ENCODE measurements at places on chromosomes 2 and 18.

- no peak for DNase-seq
Measured at GRCh38 chr2:61439241-61440002, 31.5 kb downstream of the USP34 start.

DNA sequence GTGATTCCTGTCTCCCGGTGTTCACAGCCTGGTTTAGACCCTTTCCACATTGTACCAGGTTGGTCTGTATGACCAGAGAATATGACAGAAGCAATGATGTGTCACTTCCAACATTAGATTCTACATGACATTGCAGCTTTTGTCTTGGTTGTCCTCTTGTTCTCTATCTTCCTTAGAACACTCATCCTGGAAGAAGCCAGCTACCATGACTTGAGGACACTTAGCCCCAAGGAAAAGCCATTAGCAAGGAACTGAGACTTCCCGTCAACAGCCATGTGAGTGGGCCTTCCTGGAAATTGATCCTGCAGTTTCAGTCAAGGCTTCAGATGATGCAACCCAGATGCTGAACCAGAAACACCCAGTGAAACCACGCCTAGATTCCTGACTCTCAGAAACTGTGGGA is 143.3 kb downstream of the MREG start:
- peak; percentile 78 for DNase-seq

GRCh38 chr2:138084206-138084605 is 119.9 kb downstream of the HNMT start:
- no peak for DNase-seq

DNA sequence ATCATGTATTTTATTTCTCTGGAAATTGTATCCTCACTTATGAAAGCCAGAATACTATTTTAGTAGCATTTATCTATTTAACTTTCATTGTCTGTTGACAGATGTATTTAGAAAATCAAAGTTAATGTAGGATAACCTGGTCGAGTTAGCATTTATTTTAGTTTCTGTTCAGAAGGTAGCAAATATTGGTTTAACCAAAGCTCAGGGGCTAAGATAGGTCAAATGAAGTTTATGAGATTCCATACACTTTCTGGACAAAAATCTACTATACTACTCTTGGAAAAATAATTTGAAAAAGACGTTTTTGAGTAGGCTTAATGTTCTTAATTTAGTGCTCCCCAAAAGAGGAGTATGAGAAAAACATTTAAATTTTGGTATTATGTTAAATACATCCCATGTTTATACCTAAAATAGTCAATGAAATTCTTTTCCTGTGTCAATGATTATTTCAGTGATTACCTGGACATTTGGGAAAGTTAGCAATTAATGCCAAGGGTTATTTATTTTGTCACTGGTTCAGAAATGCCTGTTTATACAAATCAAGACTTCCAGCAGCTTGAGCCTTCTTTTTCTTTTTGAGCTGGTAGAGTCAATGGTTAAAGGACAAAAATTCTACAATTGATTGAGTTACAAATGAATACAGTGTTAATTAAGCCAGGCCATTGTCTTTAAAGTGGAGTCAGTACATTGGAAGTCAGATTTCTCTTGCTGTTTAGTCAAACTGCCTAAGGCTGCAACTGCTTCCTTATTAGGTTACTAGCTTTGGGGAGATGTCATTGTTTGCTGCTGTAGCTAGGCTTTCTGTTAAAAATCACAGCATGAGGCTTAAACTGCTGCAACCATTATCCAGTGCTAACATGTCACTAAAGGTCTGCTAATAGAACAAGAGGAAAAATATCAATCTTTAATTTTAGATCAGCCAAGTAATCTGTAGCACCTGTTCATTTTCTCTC is 182.3 kb downstream of the CAMKMT start:
- no peak for DNase-seq

DNA sequence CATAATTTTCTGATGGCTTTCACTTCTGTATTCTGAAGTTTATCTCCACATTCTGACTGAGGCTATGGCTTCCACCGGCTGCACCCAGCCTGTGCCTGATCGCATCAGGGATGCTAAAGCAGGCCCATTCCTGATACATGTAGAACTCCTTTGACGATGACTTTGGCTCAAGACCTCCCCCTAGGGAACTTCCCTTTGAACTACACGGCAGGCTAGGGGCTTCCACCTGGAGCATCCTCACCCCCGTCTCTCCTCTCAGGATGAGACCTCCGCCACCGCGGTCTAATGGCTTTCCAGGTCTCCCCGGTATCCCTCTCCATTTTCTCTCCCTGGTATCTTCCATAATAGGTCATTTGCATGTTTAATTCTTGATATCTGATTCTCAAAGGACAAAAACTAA is 214.9 kb upstream of the CHST9 start:
- peak; percentile 64 for DNase-seq

GRCh38 chr2:209519271-209519670 is 95.4 kb downstream of the MAP2 start:
- DNase-seq, result peak; percentile 53

- DNase-seq, result no peak
Measured at GRCh38 chr18:58687871-58688308, 16.6 kb downstream of the MALT1 start.

DNA sequence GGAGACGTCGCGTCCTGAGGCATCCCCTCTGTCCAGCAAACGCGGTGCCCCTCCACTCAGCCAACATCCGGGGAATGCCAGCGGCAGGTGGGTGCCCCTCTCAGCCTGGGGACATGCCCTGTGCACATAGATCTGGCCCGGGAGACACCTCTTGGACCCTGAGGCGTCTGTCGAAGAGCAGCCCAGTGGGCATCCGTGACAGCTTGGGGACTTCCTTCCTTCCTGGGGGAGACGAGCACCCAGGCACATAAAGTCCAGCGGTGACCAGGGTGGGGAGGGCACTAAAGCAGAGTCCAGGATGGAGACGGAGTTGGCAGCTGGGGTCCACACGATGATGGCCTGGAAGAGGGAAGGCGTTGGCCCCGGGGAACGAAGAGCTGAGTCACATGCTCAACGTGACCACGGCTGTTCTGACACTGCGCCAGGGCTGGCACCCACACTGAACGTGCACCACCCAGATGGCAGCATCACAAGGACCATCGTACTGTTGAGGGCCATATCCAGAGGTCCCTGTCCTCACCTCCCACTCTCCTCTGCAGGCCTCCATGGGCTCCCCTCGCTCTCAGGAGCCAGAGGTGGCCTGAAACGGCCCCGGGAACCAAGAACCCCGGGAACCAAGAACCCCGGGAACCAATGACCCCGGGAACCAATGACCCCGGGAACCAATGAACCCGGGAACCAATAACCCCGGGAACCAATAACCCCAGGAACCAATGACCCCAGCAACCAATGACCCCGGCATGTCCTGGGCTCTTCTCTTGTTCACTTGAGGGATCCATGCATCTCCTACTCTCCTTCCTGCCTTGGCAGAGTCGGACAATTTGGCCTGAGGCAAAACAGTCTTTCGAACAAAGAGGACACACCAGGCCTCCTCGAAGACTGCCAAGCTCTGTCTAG is 22.6 kb downstream of the HDAC4 start:
- DNase-seq, result peak; percentile 34

- no peak for DNase-seq
Measured at GRCh38 chr18:35422237-35422636, 45.1 kb upstream of the ZNF396 start.

DNA sequence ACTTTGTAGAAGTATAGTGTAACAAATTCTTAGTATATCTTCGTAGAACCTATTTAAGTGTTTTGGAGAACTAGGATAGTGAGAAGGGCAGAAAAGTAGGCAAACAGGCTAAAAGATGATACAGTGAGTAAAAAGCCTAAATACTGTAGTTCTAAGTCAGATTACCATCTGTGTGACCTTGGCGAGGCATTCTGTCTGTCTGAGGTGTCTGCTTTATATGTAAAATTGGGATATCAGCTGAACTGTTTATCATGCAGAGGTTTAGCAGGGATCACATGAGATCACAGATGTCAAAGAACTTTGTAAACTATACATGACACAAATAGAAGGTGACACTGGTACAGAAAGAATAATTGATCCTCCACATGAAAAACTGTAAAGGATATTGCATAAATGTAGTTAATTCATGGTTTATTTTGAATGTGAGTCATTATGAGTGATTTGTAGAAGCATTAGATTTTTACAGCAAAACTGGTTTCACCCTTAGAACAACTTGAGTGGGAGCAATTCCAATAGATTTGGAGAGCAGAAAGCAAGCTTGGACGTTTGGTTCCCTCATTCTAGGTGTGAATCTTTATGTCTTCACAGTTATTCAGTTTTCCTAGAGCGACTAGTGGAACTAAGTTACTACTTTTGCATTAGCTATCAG is 41.9 kb downstream of the TAF1B start:
- no peak for DNase-seq

GRCh38 chr2:149068225-149068995 is 29.9 kb downstream of the LYPD6B start:
- no peak for DNase-seq

DNA sequence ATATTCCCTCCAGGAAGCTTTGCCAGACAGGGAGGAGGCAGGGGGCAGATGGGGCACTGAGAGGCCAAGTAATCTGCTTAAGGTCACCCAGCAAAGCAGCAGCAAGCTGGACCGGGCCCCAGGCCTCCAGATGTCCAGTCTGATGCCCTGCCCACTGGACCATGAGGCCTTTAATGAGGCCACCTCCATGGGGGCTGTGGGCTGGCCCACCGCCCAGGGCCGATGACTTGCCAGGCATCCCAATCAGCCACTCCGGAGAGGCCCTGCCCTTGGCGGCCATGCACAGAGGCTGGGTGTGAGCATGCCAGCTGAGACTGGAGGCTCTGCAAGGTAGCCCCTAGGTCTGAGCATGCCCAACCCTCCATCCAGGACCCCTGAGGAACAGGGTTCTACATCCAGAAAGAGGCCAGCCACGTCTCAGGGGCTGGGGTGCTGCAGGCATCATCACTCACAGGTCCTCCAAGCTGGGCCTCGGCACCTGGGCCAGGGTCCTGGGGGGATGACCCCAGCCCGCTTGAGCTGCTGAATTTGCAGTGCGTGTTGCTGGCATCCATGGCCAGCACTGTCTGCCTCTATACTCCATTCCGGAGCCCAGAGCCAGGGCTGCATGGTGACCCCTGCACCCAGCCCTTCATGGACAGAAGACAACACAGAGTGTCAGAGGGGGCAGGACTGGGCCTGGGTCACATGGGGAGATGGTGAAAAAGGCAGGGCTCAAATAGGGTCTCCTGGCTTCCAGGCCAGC is 164.2 kb downstream of the INHBB start:
- no peak for DNase-seq

DNA sequence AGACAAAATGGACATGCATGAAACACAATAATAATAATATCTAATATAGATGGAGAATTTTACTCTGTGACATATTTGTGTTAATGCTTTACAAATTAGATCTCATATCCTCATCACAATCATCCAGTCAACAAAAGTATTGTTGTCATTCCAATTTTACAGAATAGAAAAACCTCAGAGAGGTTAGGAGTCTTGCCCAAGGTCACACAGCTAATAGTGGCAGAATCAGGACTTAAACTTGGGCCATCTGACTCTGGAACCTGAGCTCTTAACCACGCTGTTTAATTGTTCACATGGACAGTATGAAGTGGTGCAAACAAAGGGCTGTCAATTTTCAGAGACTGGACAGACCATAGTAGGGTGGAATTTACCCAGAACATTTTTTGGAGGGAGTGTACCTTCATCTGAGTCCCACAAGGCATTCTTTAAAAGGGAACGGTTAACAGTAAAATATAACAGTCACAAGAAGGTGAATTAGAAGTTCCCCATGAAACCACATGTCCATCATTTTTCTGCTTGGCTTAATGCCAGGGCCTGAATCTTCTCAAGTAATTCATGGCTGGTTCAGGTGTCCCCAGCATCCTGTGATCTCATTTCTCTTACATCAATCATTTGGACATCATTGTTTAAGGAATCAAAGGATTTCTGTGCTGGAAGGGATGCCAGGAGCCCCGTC is 35.4 kb upstream of the CCDC93 start:
- no peak for DNase-seq

DNA sequence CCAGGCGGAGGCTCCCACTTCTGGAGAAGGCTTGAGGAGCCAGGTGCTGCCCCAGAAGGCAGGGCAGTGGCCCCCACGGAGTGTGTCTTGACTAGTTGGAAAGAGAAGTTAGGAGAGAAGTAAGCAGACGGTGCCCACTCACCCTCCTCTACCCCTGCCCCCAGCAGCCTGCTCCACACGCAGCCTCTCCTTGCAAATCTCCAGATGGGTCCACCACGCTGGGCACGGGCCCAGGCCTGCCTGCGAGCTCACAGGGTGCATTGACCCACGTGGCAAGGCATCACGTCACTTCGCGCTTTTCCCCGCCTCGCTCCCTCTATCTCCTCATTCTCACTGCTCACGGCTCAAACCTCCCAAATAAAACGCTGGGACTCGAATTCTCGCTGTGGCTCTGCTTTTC is 71.8 kb upstream of the RAB12 start:
- no peak for DNase-seq

- peak; percentile 64 for DNase-seq
Measured at GRCh38 chr18:78978349-78979055, 1.1 kb upstream of the SALL3 start.

GRCh38 chr18:55998801-55999385 is 410.9 kb upstream of the TCF4 start:
- DNase-seq, result no peak

GRCh38 chr2:115910270-115910669 is 1467.8 kb downstream of the DPP10 start:
- peak; percentile 56 for DNase-seq

DNA sequence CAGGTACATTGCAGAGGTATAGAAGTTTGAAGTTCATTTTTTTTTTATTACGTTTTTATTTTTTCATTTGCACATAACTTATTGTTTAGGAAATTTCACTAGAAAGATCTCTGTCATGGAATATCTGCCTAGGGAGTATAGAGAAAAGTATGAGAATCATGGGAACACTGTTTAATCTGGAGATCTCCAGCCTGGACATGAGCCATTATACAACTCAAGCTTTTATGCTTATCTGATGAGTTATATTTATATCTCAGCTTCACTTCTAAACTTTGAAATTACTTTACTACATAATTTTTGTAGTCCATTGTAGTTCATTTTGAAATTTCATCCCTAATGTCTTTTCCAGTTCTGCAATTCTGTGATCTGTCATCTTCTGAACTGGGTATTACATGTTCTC is 515.6 kb downstream of the ERBB4 start:
- DNase-seq, result no peak

DNA sequence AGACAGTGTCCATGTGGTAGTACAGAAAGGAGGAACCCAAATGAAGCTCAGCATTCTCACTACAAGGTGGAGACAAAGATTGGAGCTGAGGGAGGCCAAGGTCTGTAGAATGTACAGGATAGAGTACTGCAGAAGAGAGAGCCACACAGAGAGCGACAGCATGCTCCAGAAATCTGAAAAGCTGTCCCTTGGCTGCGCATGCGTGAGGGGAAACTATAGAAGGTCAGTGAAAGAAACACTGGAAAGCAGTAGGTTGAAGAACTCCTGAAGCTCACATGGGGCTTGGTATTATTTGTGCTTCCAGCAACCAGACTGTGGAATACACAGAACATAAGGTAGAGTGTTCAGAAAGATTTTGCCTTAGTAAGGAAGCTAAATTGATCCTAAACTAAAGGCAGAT is 142.5 kb downstream of the TXNL1 start:
- no peak for DNase-seq

DNA sequence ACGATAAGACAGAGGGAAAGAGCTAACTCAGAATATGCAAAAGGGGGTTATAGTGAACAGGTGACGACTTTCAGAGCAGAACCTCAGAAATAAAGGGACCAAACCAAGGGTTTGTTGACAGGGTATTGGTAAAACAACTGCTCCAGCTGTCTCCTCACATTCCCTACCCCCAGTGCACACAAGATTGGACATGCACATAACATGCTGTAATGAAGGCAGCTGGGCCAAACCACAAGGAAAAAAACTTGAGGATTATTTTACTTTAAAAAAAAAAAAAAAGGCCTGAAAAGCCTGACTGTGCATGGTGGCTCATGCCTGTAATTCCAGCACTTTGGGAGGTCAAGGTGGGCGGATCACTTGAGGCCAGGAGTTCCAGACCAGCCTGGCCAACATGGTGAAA is 3.5 kb downstream of the RBM43 start:
- no peak for DNase-seq
